ENCODE measurements at places on chromosomes 12 and 14.

GRCh38 chr12:65494537-65494936 is 216.1 kb downstream of the MSRB3 start:
- peak; percentile 20 for DNase-seq

GRCh38 chr12:61676520-61676919 is 583.7 kb upstream of the USP15 start:
- no peak for DNase-seq

DNA sequence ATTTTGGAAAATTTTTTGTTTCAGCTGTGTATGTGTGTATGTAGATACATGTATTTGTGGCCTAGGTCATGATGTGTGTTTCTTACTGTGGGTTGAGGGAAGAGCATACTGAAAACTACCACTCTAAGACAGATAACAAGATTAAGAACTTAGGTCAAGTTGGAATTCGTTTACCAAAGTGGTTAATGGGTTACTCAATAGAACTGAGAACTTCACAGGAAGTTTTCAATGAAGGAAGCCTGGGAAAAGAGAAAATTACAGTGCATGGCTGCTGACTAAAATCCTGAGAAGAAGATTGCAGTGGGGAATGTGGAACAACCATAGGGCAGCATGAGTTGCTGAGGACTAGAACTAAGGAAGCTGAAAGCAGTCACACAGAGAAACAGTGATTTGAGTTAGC is 21.4 kb upstream of the FOXG1 start:
- DNase-seq: peak; percentile 4

DNA sequence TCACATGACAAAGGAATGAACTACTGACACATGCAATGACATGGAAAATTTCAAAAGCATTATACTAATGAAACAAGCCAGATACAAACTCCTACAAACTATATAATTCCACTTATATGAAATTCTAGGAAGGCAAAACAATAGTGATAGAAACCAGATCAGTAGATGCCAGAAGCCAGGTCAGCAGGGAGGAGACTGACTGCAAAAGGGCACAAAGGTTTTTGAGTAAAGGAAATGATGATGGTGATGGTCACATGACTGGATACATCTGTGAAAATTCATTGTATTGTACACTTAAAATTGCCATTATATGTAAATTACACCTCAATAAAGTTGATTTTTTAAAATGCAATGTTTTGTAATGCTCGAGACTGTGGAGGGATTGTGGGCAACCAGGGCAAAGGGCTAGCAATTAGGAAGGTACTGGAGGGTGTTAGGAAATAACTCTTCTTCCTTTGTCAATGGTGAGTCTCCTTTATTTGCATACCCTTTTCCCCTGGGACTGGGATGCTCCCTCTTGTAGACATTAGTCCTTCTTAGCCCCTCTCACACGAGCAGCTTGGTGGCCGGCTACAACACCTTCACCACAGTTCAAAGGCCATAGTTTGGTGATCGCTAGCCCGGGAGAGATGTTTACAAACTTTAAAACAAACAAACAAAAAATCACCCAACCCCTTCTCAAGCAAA is 6.7 kb upstream of the PRPF40B start:
- DNase-seq: no peak

DNA sequence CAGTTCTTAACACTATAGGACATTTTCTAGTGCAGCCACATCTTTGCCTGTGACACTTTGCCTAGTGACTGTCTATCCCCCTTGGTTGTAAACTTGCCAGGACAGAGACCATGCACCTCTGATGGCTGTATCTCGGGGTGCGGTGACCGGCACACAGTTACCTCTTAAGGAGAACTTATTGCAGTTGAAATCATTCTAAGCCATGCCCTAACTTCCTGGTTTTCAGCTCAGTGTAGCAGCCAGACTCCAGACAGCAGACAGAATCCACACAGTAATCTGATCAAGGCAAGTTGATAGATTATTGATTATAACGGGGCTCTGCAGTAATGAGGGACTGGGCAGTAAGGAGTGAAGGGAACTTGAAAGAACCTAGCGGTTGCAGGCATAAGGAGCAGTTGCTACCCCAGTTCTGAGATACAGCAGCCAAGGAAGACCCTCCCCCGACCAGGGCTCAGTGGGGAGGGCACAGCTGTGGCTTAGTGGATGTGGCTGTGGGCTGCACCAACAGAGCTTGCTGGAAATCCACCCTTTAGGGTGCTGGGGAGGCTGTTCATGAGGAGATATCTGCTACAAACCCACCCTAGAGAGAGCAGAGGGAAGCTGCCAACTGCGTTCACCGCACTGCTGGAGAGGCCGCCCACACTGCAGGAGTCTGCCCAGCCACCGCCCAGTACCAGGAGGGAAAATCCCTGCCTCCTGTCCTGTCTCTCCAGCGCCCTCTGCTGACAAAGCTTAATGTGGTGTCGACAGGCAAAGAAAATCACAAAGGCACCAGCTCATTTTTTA is 58.2 kb upstream of the BEGAIN start:
- peak; percentile 93 for DNase-seq

- no peak for DNase-seq
Measured at GRCh38 chr12:113826805-113827538, 139.2 kb downstream of the RBM19 start.

DNA sequence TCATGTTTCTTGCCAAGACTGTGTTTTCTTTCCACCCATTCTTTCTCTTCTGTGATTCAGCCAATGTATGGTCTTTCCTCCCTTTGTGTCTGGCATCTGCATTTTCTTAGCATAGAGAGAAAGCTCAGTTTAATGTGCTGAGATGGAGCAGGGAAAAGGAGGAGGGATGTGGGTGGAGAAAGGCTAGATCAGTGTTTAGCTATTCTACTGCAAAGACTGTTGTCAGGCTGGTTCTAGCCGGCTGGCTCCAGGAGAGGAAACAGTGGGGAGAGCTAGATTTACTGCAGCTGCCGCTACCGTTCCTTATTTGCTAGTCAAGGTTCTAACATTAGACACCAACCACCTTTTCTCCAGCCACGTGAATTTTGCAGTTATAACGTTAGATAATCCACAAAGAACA is 5.2 kb upstream of the RIMKLB start:
- DNase-seq: peak; percentile 80

DNA sequence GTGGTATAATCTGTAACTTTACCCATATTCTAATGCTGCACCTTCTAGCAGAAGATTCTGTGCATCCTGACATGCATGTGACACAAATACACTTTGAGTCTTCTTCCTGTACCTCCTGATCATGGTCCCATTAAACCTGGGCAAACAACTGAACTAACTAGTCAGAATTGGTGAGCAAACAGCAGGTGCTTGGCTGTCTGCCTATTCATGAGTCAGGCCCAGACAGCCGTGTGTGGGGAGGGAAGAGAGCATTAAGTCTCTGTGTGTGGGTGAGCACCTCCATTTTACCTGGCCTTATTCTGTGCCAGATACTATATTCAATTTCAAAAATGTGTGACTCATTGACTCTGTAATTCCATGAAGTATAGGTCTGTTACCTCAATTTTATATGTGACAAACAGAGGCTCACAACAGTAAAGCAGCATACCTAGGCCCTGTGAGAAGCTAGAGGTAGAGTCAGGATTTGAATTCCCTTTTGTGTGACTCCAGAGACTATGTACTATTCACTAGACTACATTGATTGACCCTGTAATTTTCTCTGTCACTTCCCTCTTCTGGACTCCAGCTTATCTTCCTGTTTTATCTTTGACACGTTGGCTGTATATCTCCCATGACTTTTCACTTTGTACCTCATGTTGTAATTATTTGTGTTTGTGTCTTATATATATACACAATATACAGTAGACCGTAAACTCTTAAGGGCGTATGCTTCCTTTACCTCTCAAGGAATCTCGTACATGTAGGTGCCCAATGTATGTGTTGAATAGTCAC is 32.2 kb downstream of the SUSD6 start:
- DNase-seq: peak; percentile 76

DNA sequence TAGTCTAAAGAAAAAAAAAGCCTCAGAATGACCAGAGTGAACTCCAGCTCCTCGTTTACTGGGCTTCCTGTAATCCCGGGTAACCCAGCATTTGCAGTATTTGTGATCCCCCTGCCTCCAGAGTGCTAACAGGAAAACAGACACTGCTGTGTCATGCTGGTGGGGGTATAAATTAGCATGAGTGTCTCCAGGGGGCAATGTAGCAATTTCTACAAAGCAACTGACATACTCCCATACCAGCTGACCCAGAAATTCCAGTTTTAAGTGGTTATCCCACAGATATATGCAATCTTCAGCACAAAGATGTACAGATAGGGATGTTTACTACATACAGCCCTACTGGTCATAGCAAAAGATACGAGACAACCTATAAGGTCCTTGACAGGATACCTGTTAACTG is 18.8 kb downstream of the TTC7B start:
- no peak for DNase-seq

DNA sequence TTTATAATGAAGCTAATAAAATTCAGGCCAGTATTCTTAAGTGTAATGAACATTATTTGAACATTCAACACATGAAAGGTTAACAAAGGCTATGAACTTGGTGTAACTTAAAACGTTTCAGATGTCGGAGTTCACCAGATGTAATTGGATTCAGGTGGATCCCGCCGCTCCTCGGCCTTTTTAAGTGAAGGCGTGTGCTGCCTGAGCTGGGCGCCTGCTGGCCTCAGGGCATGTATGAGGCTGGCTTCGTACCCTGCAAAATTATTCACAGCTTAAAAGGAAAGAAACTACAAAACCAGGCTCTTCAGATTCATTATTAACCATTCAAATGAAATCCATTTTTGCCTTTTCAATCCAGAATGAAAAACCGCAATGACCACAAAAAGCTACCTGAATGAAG is 69.9 kb downstream of the WIF1 start:
- no peak for DNase-seq

DNA sequence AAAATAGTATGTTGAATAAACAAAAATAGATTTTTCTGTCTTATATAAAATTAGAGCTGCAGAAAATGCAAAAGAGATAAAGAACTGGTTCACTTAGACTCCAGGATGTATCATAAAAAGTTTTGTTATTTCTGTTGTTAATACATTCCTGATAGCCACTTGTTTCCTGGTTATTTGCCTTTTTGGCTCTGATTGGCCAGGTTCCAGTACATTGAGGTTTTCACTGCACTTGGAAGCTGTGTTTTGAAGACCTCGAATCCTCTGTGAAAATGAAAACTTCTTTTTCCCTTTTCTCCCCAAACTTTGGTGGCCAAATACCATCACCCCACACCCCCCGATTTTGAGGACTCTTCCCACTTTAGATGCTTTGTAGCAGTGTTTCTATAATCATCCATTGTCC is 525.3 kb downstream of the MED13L start:
- peak; percentile 47 for DNase-seq

GRCh38 chr14:26738571-26738970 is 140.7 kb upstream of the NOVA1 start:
- no peak for DNase-seq

- no peak for DNase-seq
Measured at GRCh38 chr12:31951939-31952338, 7.3 kb upstream of the RESF1 start.

- DNase-seq: peak; percentile 51
Measured at GRCh38 chr14:102215576-102216250, 76.0 kb downstream of the WDR20 start.

GRCh38 chr14:24115422-24116127 is 826 bp upstream of the NRL start:
- DNase-seq: no peak

- no peak for DNase-seq
Measured at GRCh38 chr12:27233814-27234213, 10.3 kb upstream of the STK38L start.

DNA sequence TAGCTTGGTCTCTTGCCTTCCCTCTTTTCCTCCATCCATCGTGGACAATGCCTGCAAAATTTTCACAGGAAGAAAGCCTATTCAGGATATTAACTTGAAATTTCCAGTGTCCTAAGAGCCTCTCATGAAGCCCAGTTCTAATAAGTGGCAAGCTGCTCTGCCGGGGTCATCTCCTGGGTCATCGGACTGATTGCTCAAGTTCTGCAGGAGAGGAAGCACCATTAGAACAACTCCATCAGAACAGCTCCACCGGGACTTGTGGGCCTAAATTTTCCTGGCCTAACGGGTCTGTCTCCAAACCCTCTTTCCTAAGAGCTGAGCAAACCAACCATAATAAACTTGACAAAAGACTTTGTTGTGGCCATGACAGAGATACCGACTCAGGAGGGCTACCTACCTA is 13.9 kb downstream of the ERG28 start:
- no peak for DNase-seq

DNA sequence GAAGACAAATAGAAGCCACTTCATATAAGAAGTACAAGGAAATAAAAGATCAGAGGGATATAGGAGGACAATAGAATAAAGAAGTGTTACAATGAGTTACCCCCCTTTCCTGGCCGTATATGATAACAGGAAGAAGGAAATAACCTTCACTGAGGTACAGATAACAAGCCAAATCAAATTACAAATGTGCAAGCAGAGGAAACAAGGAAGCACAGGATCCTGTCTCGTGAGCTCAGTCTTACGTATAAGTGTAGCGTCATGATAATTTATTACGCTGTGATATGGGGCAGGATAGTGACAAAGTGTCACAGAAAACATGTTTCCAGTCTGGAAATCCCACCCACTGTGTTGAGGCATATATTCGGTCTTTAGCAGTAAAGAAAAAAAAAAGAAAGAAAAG is 26.5 kb downstream of the CRACR2A start:
- DNase-seq: no peak

GRCh38 chr12:27981874-27982273 is 9.3 kb upstream of the PTHLH start:
- peak; percentile 12 for DNase-seq

- DNase-seq: no peak
Measured at GRCh38 chr14:24054646-24055045, 2.8 kb downstream of the CARMIL3 start.

DNA sequence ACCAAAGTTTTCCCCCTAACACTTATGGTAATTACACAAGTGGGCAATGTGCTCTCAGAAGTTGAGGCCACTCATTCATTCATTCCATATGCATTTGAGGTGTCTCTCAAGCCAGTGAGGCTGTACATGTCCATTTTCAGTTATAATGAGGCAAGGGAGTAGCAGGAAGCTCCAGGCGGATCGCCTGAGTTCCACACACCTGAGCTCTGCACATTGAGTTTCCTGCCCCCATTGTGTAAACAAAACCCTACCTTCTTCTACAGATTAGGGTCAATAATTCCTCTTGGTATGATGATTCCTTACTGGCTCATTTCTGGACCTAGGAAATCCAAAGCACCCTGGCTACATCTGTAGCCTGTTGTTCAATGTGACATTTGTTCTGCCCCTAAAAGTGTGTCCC is 555.3 kb downstream of the MED13L start:
- DNase-seq: no peak

- no peak for DNase-seq
Measured at GRCh38 chr14:29654901-29655550, 272.6 kb downstream of the PRKD1 start.

GRCh38 chr12:9673404-9674225 is 4.1 kb downstream of the CLEC2D start:
- peak; percentile 95 for DNase-seq

DNA sequence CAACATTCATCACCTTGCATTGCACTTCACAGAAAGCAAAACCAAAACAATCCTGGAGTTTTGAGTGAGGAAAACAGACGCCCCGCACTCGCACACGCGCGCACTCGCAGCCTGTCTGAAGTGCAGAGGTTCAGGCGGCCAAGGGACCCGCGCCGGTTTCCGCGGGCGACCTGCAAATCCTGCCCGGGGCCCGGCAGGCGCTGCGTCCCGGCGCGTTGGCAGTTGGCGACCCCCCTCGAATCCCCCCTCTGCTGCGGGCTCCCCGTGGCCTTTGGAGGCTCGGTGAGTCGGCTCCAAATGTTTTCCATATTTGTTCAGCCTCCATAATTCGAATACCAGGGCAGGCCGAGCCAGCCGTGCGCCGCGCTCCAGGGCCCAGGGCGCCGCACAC is at the start of gene SSPN:
TSS of gene SSPN (plus strand) at position 324 of the 391 bp plus-strand sequence. CDS start 100 bp downstream, outside the sequence.
- DNase-seq: peak; percentile 92

Data from astrocyte of the hippocampus (primary cell).